ENCODE measurements at places on chromosomes 7 and 10.

GRCh38 chr10:21398563-21399231 is 126.8 kb downstream of the SKIDA1 start:
- no peak for DNase-seq

DNA sequence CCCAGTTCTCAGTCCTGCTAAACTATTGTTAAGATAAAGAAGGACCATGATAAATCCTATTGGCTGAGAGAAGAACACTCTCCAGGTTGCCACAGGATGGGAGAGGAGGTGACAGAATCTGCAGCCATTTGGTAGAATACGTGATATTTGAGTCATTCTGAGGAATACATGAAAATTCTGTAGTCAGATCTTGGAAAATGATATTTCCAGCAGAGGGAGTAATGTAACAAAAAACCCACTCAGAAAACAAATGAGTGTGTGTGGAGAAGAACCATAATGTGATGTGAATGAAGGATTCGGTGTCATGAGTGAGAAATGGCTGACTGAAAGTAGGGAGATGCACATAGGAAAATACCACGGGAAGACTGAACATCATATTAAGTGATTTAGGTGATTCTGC is 128.5 kb upstream of the PFKP start:
- no peak for DNase-seq

DNA sequence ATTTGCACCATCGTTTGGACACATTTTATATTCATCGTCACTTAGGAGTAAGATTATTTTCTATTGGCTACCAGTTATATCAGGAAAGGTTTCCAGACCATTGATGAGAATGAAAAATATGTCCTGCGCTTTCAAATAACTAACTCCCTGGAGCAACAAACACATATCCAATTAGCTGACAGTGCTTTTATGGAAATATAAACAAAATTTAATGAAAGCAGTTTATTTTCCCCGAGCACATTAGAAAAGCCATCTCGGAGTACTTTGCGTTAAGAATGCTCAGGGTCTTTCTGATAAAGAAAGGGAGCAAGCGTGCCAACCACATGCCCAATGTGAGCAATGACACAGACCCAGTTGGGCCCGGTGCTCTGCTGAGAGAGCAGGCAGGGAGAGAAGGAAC is 85.1 kb upstream of the ZPBP start:
- DNase-seq: no peak

GRCh38 chr7:51918581-51918980 is 602.0 kb upstream of the COBL start:
- DNase-seq: no peak

DNA sequence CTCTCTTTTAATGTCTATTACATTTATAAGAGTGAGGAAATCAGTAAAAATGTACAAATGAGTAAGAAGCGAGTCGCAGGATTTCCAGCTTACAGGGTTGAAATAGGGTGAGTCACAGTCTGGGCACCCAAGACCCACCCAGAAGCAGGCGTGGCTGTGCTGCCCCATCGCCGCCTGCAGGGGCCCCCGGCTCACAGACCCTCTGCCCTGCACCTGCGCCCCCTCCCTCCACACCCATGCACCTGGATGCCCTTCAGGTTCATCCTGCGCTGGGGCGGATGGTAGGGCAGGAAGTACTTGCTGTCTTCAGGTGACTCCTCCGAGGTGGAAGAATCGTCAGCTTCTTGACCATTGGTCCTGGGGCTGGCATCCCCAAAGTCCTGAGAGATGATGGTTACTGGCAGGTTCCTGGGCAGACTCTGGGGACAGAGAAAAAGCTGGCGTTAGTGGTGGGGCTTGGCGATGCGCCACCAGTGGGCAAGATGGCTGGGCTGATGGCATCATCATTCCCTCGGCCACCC is 90.2 kb upstream of the GNA12 start:
- DNase-seq: peak; percentile 69

GRCh38 chr7:118153551-118154177 is 30.3 kb upstream of the LSM8 start:
- DNase-seq: peak; percentile 67
